ENCODE measurements at places on chromosomes 1 and 21. TPM values are rescaled to one million over a fixed set of nuclear protein-coding genes. Genes with fewer than 3 reads are reported as not detected.

Gene UBE2U
- total RNA-seq = not detected

Gene PDE9A
- 3.5 TPM for total RNA-seq

Gene SYT11
- total RNA-seq = 41.0 TPM

Gene TLCD4
- total RNA-seq = 0.34 TPM

GRCh38 chr21:38493549-38494250 lies 4.6 kb downstream of the ERG start:
- DNase-seq = no peak

GRCh38 chr1:227947676-227948492 lies at the start of gene WNT9A:
Gene WNT9A, minus strand, starts transcription at chr1:227947932. Its CDS starts 45 bp downstream, at chr1:227947887.
- peak; percentile 68 for DNase-seq

- DNase-seq = no peak
Measured at GRCh38 chr1:77954521-77954920, 24.4 kb downstream of the FUBP1 start.

- DNase-seq = no peak
Measured at GRCh38 chr1:2807678-2808385, 6.3 kb upstream of the TTC34 start.

Data from dermis blood vessel endothelial cell (primary cell).